Iris pigment epithelial cell (primary cell): ENCODE measurements at places on chromosomes 3 and 15.

- peak; percentile 51 for DNase-seq
These were observed 59.7 kb downstream of the SENP2 start for GRCh38 chr3:185645596-185646381.

GRCh38 chr3:171375666-171376595 is 84.3 kb downstream of the TNIK start:
- peak; percentile 82 for DNase-seq

GRCh38 chr3:30440880-30441279 is 165.5 kb upstream of the TGFBR2 start:
- peak; percentile 58 for DNase-seq

DNA sequence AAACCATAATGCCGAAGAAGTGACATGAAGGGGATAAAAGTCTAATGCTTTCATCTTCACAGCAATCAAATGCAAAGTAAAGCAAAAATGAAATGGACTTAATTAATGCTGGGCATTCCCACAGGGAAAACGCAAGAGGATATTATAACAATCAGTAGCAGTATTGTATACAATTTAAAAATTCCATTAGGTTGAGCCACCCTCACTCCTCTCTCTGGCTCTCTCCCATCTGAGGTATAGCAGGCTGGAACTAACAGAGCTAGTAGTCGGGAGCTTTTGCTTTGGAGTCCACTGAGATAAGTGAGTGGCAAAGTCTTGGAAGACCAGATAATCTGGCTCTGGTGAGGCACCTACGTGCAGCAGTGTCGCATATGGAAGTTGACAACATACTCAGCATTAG is 33.9 kb downstream of the DET1 start:
- DNase-seq = peak; percentile 56

DNA sequence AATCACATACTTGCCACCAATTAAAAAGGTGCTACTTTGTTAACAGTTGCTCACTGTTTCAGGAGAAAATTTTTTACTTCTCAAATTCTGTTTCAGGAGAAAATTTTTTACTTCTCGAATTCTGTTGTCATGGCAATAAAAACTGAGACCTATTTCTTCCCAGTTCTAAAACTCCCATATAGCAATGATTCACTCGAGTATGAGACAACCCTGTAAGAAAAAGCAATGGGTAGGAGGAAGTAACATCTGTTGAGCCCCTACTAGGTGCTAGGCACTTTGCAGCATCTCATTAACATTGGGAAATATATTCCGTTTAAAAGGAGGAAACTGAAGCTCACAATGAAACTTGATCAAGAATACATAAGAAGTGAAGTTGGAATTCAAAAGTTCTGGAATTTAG is 35.1 kb upstream of the IGSF11 start:
- no peak for DNase-seq

DNA sequence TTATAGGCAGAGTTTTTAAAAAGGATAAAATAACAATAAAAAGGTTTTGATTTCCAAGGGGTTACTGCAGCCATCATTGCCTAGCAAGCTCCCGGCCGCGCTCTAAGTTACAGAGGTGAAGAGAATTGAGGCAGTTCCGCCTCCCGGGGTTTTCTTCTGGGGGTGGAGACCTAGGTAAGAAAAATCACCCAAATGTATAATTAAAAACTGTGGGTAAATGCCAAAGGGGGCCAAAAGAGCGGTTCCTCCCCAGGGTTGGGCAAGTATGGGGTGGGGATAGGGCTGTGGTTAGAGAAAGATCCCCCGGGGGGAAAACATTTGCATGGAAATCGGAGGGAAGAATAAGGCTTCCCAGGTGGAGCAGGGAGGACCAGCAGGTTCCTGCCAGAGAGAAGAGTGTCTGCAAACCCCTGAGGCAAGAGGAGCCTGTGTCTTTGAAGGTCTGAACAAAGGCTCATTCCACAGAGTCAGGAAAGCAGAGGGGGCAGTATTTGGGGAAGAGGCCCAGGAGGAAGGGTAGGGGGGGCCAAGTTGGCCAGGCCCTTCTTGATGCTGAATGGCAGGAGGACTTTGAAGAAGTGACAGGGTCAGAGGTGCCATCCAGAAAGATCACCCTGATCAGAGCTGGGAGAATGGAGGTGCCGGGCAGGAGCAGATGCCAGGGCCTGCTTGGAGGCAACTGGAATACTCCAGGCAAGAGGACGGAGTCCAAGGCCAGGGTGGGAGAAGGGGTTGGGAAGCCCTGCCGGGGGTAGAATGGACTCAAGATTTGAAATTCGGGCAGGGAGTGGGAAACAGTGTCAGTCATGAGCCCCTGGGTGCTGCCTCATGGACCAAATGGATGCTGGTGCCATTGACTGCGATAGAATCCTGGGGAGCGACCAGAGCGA is 152.9 kb upstream of the RGMA start:
- no peak for DNase-seq

- no peak for DNase-seq
These were observed 136.2 kb upstream of the EIF1B start for GRCh38 chr3:40173227-40173721.

GRCh38 chr3:22063500-22063899 is 312.5 kb upstream of the ZNF385D start:
- DNase-seq = no peak

- peak; percentile 91 for DNase-seq
These were observed 136.0 kb upstream of the DAZL start for GRCh38 chr3:16741103-16741758.

DNA sequence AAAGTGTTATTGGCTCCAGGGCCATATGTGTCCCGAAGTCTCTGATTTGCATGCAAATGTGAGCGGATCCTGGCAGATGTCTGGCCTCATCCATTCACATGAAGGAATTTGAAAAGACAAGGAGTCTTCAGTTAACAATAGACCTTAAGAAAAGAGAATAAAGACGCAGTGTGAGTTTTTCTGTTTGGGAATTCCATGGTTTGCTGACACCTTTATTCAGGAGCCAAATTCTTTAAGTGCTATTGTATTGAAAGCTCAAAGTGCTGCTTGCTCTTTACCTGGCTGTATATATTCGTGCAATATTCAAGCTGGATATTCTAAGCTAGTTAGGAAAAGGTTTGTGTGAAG is 2.2 kb downstream of the LRRN1 start:
- DNase-seq = no peak

DNA sequence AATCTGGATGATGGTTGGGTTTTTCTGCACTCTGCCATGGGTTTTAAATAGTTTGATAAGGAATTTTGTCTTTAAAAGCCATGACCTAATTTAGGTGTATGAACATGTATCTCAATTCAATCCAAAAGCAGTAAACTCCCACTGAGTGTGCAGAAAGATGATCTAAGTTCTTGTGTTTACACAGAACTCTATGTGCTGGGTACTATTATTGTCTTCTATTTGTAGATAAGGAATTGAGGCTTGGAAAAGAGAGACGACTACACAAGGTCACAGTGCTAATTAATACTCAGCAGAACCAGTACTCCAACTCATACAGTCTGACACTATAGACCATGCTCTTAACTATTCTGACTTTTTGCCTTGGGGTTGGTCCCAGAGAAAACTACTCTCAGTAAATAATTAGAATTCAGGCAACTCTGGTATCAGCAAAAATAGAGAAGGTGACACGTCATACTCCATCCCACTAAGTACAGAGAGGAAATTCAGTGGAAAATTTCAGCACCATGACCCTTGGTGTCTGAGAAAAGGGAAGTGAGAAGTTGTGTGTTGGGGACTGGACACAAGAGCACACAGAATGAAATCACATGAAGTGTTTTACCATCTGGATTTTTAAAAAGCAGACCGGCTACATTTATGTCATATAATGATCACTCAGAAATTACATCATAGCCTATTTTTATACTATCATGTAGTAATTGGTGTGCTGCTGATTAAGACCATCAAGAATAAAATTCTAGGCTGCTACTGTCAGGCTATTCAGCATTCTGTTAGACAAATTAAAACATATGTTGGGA is 18.3 kb upstream of the MYH15 start:
- no peak for DNase-seq

DNA sequence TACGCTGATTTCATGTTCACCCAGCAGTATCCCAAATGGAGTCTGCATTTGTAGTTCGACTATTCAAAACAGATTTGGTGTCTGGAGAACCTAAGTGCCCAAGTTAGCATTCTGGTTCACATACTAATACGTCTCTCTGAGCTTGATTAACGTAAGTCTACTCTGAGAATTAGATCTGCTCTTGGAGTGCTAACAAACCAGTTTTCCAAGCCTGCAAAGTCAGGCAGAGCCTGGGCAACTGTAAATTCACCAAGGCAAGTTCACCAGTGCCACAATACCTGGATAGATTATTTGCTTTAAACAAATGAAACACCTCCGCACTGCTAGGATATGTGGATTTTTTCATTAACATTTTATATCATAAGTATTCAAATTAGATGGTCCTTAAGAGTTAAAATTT is 912.6 kb downstream of the ROBO1 start:
- DNase-seq = no peak

- peak; percentile 65 for DNase-seq
These were observed 62.3 kb downstream of the UBP1 start for GRCh38 chr3:33377931-33378330.

DNA sequence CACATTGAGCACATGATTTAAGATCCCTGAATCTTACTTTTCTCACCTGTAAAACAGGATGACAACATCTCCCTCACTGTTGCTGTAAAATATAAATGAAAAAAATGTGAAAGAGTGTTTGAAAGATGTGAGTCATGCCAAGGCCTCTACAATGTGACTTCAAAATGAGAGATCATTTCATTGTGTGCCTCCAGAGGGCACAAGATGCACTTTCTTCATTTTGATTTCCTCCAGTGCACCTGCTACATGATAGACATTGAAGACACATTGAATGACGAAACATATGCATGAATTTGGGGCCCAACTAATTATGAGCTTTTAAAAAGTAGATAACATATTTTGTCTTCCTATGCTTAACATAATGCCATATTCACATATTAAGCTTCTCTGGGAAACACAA is 170.3 kb downstream of the MOBP start:
- peak; percentile 66 for DNase-seq

DNA sequence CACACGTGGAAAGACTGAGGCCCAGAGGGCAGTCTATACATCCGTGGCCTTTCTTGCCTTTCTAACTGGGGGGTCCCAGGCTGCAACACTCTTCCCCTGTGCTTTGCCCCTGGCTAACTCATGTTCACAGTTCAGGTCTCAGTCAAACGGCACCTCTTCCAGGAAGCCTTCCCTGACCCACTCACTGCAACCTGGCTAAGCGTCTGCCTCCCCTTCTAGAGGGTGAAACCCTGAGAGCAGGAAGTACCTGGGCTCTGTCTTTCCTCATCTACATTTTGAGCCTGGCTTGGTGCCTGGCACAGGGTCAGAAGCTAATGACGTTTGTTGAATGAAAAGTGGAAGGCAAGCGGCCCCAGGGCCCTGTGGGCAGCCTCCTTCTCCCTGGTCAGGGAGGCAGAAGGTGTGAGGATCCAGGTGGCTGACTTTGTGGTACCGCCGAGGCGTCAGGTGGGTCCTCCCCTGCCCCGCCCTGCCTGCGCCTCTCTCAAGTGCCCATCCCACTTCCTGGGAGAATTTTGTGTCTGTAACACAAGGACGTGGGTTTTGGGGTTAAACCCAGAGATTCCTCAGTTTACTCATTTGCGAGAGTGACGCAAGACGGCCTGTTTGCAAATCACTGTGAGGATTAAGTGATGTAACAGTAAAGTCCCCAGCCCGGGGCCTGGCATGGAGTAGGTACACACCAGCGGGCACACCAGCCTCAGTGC is 32.1 kb downstream of the DNASE1L3 start:
- DNase-seq = no peak

DNA sequence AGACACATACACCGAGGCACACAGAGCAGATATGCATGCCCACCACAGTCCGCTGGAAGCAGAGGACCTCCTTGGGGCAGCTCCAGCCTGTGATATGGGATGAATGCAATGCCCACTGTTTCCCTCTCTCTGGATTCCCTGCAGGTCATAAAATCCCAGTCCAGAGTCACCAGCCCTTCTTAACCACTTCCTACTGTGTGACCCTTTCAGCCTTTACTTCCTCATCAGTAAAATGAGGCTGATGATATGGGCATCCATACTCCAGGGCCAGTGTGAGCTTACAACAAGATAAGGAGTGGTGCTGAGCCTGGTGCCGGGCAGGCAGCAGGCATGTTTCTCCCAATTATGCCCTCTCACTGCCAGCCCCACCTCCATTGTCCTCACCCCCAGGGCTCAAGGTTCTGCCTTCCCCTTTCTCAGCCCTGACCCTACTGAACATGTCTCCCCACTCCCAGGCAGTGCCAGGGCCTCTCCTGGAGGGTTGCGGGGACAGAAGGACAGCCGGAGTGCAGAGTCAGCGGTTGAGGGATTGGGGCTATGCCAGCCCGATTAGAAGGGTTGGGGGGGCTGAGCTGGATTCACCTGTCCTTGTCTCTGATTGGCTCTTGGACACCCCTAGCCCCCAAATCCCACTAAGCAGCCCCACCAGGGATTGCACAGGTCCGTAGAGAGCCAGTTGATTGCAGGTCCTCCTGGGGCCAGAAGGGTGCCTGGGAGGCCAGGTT is at the start of gene GNAT1:
Gene GNAT1, plus strand, starts transcription at position 675 of the 725 bp plus-strand sequence. CDS start 116 bp downstream, outside the sequence.
- no peak for DNase-seq

DNA sequence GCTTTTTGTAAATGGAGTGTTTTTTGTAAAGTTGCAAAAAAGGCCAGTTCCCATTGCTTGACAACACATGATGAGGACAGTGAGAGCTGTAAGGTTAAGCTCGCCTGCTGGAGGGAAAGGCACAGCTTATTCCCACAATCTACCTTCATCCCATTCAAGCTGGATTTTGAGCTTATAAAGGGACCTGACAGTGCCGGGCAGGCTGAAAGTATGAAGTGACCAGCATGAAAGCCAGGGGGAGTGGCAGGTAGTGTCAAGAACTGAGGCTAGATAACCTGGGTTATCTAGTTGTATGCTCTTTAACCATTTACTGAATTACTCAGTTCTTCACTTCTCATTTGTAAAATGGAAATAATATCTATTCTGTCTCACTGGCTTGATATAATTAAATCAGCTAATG is 52.3 kb upstream of the KPNA4 start:
- DNase-seq = no peak

GRCh38 chr15:82081914-82082762 is 36.3 kb upstream of the MEX3B start:
- peak; percentile 94 for DNase-seq

GRCh38 chr3:98800401-98800800 is 37.3 kb downstream of the ST3GAL6 start:
- no peak for DNase-seq

- peak; percentile 31 for DNase-seq
These were observed 480.1 kb upstream of the ZNF385D start for GRCh38 chr3:22231061-22231460.

DNA sequence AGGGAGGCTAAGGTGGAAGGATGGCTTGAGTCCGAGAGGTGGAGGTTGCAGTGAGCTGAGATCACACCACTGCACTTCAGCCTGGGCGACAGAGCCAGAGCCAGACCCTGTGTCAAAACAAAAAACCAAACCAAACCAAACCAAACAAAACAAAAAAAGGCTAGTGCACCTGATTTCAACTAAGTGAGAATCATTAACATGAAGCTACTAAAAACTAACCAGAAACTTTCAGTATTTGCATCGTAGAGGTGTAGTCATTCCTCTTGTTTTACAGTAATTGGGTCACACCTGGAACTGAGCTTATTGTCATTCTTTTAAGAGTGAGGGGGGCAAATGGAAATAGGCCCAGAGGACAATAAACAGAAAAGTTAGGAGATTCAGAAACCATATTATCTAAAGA is 58.5 kb downstream of the ST6GAL1 start:
- DNase-seq = no peak

GRCh38 chr3:4722103-4722502 is 229.0 kb downstream of the ITPR1 start:
- DNase-seq = peak; percentile 85

- no peak for DNase-seq
These were observed 48.9 kb downstream of the SCN5A start for GRCh38 chr3:38600551-38600950.

GRCh38 chr3:10090179-10090578 is 17.9 kb downstream of the FANCD2OS start:
- no peak for DNase-seq

- peak; percentile 7 for DNase-seq
These were observed 94.7 kb downstream of the IL5RA start for GRCh38 chr3:3015185-3016089.
